NB4 (cell line): ENCODE measurements at places on chromosomes 6 and 20.

DNA sequence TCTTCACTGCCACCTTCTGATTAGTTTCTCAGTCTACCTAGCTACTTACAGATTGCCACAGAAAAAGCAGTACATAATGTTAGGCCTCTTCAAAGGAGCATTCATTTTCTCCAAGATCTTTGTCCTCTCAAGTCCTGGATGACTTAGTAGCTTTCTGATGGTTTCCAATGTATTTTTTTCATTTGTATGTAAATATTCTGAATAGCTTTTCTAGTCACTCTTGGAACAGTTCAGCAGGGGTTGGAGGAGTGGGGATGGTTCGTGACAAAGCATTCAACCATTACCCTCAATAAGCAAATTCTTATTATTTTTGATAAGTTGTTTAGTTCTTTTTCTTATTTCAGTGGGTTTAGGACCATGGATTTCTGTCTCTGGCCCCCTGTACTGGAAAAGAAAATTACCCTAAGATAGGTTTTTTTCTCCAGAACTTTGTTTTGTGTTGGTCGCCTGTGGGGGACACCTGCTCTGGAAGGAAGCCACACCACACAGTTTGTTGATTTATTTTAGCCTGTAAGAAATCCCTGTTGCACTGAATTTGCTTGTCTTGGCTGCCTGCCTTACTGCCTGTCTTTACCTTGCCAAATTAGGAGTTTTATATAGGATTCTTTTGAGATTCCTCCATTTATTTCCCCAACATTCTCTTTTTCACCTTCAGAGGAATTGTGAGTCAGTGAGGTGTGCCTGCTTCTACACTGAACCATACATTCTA lies 247.9 kb downstream of the RFPL4B start:
- no peak for DNase-seq

DNA sequence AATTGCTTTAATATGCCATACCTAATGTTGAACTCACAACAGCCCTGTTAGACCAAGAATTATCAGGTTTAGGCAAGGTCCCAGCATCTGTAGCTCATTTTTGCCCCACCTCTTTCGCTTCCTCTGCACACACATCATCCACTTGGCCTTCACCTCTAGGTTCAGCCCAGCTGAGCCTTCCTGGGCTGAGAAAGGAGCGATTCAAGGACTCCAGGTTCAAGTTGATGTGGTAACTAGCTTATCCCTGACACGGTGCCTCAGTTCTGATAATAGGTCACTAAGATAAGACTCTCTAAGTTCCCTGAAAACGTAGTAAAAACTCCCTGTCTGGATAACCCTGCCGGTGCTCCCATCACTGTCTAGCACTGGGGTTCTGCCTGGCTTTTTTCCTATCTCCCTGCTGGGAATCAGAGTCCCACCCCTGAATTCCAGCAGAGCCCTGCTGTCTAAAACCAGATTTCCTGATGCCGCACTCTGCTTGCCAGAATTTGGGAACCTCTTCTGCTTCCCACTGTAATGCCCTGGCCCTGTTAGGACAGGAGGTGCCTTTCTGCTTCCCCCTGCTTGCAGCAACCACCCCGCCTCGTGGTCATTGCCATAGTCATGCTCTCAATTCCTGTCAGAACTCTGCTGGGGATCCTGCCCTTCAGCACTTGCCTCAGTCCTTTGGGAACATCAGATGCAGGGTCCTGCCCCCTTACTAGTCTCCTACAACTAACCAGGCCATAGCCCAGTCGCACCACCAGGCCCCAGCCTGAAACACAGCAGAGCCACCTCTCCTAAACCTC lies 47.6 kb downstream of the ALDH8A1 start:
- DNase-seq = no peak

DNA sequence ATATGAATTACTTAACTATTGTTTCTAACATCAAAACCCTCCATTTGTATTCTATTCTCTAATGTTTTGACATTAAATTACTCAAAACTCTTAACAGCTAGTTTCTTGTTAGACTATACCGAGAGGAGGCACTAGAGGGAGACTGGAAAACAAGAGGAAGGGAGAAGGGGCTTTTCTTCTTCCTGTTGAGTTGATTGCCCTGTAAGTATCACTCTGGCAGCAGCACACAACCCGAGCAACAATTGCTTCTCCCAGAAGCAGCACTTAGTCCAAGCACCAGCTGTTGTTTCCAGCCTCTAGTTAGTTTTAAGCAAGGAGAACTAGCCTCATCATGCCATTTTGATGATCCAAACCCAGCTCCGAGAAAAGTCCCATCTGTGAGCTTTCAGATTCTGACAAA lies 603.8 kb downstream of the PRKN start:
- peak; percentile 30 for DNase-seq

GRCh38 chr6:116158641-116159040 lies 32.7 kb upstream of the COL10A1 start:
- no peak for DNase-seq

DNA sequence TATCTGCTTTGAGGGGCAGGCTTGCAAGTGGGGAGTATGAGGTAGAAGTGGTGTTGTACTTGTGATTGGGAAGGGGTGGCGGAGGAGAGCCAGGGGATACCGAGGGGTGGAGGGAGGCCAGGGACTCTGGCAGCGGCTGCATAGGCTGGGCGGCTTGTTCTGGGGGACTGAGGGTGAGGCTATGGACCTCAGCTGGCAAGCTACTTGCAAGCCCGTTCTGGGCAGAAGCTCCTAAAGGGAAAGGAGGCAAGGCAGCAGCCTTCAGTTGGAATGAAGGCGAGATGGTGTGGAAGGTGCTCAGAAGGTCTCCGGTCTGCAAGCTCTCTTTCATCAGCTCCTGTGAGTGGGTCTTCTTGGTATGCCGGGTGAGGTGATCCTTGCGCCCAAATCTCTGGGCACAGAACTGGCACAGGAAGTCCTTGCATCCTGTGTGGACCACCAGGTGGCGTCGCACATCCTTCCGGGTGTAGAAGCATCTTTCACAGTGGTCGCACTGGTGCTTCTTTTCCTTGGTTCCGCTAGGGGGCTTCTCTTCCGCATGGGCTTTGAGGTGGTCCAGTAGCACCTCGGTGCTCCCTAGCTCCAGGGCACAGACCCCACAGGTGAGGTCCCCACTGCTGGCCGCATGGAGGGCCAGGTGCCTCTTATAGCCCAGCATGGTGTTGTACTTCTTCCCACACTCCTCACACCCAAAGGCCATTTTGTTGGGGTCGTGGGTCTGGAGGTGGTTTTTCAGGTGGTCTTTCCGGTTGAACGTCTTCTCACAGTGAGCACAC lies 66.0 kb downstream of the PLAGL1 start:
- peak; percentile 67 for DNase-seq

DNA sequence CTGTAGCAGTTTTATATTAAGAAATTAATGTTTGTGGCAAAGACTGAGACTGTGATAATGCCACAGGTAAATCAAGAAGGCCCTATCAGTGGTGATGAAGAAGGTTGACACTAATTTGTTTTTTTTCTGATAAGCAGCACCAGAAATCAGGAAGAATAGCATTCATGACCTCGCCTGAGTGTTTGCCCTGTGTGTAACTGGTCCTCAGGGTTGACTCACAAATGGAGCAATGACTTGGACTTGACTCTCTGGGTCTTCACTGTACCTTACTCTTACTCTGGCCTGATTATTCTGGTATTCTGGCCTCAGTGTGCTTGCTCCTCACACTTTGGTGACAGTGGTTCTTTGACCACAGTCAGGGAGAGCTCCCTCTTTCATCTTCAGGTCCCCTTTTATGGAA lies 243.9 kb downstream of the HAO1 start:
- DNase-seq = no peak

GRCh38 chr6:157547112-157547511 lies 166.1 kb downstream of the ZDHHC14 start:
- DNase-seq = no peak

- no peak for DNase-seq
These were observed 282.0 kb downstream of the SYNE1 start for GRCh38 chr6:152355166-152355565.

GRCh38 chr20:10177326-10177725 lies 41.3 kb upstream of the SNAP25 start:
- DNase-seq = no peak

DNA sequence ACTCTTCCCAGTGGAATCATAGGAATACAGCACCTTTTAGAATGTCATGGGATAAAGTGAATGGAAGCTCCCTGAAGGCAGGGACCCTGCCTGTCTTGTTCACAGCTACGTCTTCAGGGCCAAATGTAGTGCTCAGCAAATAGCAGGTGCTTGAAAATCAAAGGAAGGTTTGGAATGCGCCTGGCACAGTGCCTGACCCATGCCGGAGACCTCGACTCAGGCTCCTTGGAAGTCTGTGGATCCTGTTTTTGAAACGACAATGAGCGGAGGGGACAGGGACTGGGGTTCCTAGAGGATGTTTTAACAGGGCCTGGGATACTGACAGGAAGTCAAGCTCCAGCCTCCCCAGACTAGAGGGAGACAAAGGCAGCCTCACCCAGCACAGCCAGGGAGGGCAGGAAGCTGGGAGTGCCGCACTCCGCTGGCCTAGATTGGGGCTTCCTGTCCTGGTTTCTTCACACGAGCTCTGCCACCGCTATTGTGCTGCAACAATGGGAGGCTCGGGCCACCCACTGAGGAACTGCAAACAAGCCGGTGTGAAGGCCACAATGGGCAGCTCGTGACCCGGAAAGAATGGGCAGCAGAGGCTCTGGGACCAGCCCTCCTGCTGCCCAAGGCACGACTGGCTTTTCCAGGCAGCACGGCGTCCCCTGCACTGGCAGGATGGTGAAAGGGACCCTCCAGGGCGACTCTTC lies 76.7 kb downstream of the PREX1 start:
- peak; percentile 91 for DNase-seq

DNA sequence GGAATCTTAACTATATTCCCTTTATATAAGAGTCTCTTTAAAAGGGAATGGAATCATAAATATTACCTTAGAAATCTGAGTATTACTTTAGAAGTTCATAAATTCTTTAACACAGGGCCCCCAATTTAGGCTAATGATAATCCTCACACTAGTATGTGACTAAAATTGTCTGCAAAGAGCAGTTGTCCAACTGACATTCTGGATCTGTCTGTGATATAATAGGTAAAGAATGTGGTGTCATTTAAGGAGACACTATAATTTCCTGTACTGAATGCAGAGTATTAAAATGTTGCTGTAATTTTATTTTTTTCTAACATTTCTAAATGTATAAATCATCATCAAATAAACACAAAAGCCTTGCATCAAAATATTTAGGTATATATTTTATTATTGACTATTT lies 128.5 kb upstream of the DST start:
- no peak for DNase-seq

- DNase-seq = peak; percentile 51
These were observed 46.0 kb downstream of the RREB1 start for GRCh38 chr6:7153789-7154188.

DNA sequence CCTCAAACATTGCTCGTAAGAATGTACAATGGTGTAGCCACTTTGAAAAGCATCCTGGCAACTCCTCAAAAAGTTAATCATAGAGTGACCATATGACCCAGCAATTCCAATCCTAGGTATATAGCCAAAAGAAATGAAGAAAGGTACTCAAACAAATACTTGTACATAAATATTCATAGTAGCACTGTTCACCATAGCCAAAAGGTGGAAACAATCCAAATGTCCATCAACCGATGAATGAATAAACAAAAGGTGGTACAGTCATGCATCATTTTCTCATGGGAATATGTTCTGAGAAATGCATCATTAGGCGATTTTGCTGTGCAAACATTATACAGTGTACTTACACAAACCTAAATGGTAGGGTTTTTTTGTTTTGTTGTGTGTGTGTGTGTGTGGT lies 74.4 kb upstream of the TBC1D7 start:
- DNase-seq = no peak

DNA sequence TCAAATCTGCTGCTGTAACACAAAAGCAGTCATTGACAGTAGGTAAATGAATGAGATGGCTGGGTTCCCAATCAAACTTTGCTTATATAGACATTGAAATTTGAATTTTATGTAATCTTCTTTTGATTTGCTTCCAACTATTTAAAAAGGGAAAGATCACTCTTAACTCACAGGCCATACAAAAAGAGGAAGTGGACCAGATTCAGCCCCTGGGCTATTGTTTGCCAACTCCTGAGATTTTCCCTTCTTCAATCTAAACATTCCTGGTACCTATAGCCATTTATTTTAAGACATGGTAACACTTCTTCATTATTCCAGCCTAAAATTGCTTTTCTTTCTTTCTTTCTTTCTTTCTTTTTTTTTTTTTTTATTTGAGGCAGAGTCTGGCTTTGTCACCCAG lies 260.6 kb downstream of the TFAP2A start:
- peak; percentile 12 for DNase-seq

GRCh38 chr20:40697541-40697940 lies 8.5 kb upstream of the MAFB start:
- no peak for DNase-seq

- DNase-seq = no peak
These were observed 35.0 kb downstream of the HLA-A start for GRCh38 chr6:29977425-29977727.

GRCh38 chr6:146955570-146955969 lies 248.6 kb upstream of the STXBP5 start:
- DNase-seq = no peak

- DNase-seq = no peak
These were observed 467.2 kb upstream of the ZNF337 start for GRCh38 chr20:26163890-26164289.

- DNase-seq = peak; percentile 83
These were observed 44.1 kb downstream of the DUSP22 start for GRCh38 chr6:336159-337114.

DNA sequence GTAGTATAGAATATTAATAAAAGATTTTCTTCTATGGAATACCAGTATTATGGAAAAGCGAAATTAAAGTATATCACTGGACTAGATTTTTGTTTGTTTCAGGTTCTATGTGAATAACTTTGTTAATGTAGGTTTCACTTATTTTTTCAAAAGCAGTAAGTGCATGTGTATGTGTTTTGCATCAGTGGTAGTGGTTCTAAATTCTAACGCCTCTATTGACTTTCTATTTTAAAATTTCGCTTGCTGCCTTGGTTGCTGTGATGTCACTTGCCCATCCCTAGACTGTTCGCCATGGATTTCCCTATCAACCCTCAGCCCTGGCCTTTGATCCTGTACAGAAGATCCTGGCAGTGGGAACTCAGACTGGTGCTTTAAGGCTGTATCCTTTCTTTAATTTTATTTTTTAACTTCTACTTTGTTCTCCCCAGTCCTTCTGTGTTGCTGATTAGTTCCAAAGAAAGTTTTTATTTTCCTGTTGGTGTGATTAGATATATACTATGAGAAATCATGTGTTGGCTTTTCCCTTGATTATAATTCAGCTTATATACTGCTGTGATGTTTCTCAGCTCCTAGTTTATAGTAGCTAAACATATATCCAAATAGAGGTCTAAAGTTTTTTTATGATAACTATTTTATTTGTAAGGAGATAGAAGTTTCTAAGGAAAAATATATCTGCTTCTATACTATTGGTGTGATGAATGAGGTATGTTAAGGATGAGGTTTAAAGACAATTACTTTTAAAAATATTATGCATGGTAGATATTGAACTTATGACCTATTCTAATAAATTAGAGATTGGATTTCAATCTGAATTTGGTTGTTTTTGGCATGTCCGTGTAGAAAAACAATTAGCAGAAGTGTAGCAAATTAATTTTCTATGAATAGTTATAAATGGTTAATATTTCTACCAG lies 1.7 kb downstream of the STXBP5 start:
- no peak for DNase-seq
